AML-193 (cell line): ENCODE measurements at places on chromosomes 11 and 22.

- no peak for DNase-seq
Observed at GRCh38 chr22:27810609-27811151, 9.1 kb upstream of the MN1 start.

DNA sequence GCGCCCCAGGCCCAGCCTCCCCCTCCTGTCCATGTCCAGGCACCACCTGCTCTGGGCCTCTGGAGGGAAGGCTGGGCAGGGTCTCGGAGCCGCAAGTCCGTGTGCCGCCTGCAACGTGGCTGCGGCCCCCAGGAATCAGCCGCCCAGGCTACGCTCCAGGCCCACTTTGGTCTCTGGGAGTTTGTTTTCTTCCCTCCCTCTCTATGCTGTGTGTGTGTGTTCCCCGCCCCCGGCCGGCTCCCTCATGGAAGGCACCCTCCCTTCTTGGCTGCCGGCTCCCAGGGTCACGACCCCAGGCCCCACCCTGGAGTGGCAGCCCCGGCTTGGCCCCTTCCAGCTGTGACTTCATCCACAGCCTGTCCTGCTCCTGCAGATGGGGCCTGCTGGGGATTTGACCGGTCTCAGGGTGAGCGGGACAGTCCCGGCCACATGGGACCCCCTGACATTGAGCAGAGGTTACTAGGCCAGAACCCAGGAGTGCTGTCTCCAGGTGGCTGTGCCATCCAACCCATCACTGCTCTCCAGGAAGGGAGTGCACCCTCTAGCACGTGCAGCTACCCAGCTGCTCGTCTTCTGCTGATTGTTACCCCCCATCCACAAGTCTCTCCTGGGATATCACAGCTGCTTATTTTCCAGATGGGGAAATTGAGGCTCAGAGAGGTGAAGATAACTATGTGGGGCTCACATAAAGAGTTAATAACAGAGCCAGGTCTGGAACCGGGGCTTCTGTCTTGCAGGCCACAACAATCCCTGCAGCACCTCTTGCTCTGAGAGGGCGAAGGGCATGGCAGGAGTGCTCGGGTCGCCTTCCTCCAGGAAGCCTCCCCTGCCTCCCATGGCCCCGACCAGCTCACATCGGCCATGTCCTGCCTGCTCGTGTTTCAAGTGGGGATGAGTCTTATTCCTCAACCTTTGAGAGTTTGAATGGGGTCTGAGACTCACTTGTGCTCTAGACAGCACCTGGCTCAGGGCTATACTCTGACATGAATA lies 2.8 kb upstream of the LIF start:
- DNase-seq = no peak

DNA sequence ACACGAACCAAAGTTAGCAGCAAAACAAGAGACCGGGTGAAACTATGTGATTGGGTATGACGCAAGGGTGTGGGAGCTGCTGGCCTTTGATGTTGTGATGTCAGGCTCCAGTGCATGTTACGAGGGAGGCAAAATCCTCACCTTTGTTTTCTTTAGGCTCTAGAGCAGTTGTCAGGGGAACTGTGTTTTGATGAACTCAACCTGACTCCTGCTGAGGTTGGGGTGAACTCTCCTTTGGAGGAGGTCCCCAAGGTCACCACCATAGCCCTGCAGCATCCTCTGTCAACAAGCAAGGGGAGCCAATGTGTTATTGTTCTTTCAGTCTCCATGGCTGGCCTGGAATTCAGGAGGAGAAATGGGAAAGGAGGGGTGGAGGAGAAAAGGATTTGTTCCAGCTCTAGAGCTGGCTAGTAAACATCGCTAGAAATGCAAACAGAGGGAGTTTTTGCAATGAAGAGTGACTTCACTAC lies 33.8 kb downstream of the RASSF10 start:
- DNase-seq = no peak

DNA sequence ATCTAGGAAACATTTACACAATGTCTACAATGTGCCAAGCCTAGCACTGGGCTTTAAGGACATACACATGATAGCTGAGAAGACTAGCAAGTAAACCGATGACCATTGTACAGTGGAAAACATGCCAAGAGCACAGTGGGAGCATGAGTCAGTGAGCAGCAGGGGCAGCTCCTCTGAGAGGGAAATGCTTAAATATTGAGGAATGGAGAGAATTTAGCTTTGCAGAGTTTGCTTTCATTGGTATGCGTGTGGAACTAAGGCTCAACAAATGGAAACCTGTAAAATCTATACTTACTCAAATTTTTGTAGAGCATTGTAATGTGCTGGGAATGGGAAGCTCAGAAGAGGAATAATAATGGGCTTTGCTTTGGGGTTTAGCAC lies 282.3 kb downstream of the ST3GAL4 start:
- DNase-seq = no peak

GRCh38 chr22:42586381-42586780 lies 28.3 kb downstream of the POLDIP3 start:
- DNase-seq = no peak

- DNase-seq = no peak
Observed at GRCh38 chr11:61531044-61531443, 22.5 kb downstream of the LRRC10B start.

DNA sequence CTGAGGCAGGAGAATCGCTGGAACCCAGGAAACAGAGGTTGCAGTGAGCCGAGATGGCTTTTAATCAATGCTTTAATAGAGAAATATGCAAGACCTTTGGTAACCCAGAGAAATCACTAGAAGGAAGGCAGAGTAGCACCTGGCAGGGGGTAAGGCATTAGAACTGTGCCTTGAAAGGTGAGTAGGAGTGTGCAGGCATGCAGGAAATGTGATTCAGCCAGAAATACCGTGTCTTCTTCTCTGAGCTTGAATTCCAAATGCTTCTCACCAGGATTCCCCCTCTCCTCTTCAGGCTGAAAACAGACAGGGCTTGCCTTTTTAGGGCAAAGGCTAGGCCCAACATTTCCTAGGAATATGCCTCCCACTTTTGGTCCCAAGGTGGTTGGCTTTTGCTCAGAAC lies 51.0 kb downstream of the OR4D9 start:
- no peak for DNase-seq

DNA sequence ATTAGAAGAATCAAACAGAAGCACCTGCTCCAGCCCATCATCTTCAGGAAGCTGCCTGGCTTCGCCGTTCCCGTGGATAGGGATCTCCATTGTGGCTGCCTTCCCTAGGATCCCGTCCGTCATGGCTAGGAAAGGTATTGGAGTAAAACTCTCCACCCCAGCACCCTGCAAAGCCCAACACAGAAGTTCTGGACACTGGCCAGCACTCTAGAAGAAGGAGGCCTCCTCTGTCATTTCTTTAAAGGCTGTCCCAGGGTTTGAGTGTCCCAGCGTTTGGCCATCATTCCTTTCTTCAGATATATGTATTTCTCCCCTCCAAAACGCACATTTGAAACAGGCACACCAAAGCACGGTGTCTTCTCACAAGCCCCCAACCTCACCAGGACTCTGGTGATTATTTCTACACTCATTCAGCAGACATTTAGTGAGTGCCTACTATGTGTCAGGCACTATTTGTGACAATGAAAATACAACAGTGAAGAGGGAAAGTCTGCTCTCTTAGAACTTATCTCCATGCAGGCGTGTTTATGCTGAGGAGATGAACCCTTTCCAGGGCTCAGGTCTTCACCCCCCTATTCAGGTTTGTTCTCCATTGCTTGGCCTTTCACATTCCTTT lies 724 bp downstream of the ARFIP2 start:
- DNase-seq = no peak

GRCh38 chr11:63687845-63688244 lies 6.5 kb downstream of the RTN3 start:
- no peak for DNase-seq

DNA sequence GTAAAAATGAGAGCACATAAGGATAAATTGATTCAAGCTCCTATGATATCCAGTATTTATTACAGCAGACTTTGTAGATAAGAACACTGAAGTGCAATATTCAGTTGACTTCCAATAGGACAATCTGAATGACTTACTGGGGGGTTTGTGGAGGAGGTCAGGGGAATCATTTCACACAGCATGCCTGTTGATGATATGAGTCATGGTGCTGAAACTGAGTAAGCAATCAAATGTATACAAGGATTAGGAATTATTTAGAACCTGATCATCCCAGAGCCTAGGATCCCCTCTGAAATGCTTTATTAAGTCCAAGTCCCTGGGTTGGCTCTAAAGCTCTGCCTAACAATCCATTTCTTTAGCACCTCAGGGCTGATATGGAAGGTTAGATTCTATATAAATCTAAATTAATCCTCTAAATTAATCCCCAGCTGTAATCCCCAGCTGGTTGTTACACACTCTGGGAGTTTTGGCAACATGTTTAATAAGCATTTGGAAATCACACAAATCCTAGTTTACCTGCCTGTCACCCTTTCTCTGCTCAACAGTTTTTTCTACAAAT lies 326.4 kb downstream of the GUCY1A2 start:
- no peak for DNase-seq

- no peak for DNase-seq
Observed at GRCh38 chr11:73453562-73453961, 77.4 kb downstream of the RELT start.

DNA sequence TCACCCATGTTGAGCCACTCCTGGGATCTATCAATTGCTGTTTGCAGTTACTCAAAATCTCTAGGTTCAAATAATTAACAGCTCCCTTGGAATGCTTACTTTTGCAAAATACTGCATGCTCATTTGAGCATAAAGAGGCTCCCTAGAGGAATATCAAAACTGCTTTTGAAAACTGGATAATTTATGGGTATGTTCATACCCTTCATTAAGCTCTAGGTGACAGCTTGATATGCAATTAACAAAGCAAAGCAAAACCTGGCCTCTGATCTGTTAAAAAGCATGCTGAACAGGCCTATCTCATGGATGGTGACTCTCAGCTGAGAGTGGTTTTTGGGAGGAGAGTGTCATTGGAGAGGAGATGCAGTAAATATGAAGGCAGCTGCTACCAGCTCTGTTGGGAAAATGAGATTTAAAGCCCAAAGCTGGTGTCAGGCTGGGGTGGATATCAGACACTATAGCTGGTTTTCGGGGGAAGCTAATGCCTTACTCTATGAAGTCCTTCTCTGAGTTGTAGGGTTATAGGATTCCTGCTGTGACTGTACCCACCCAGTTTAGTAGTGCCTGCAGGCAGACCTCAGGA lies 110.9 kb downstream of the RASSF10 start:
- DNase-seq = no peak

DNA sequence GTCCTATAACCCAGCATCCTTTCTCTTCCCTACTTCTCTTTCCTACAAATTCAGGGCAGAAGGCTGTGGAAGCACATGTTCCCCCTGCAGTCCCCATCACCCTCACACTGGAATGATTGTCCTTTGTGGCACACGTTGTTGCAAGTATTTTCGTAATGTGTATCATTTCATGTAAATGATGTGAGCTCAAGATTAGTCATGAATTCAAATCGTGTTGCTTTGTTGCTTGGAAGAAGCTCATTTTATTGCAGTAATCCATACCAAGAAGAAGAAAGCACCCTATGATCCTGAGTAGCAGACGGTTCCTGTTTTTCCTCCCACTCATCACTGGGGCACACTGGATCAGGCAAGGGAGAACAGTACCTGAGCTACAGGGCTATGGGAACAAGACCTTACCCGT lies 173.4 kb downstream of the NCAM1 start:
- DNase-seq = no peak

- DNase-seq = no peak
Observed at GRCh38 chr11:34653031-34653430, 32.1 kb downstream of the EHF start.

- DNase-seq = no peak
Observed at GRCh38 chr11:115993590-115993989, 489.4 kb upstream of the CADM1 start.

GRCh38 chr22:38258895-38259294 lies 13.9 kb downstream of the TMEM184B start:
- no peak for DNase-seq

GRCh38 chr11:92735039-92735438 lies 234.4 kb upstream of the MTNR1B start:
- peak; percentile 13 for DNase-seq

DNA sequence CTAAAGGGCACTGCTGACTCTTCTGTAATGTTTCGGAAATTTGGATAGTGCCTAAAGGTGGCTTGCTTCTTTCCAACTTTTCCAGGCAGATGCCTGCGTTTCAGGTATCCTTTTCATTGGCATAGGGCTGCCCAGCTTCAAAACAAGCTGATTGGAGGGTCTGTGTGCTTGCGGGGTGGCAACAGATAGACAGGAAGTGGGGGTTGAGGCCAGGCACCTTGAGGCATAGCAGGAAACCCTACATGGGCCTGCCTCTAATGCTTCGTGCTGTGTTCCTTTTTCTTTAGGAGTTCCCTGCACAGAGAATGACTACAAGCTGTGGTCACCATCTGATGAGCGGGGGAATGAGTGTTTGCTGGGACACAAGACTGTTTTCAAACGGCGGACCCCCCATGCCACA lies 92.2 kb upstream of the SORL1-AS1 start:
- no peak for DNase-seq

- no peak for DNase-seq
Observed at GRCh38 chr11:119726585-119727522, 2.1 kb downstream of the NECTIN1 start.

DNA sequence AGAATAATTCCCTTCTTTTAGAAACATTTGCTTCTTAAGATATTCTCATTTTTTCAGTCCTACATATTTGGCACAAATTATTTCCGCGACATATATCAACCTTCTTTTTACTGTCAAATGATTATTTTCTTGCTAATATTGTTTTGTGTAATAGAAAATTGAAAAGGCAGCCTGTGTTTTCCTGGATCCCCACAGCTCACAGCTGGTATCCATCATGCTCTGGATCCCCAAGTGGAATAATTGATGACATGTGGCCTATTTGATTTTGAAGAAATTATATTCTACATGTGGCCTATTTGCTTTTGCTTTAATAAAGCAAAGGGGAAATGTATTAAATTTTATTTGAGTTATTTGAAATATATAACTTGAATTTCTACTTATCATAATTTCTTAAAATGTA lies 199.4 kb upstream of the LUZP2 start:
- DNase-seq = no peak

DNA sequence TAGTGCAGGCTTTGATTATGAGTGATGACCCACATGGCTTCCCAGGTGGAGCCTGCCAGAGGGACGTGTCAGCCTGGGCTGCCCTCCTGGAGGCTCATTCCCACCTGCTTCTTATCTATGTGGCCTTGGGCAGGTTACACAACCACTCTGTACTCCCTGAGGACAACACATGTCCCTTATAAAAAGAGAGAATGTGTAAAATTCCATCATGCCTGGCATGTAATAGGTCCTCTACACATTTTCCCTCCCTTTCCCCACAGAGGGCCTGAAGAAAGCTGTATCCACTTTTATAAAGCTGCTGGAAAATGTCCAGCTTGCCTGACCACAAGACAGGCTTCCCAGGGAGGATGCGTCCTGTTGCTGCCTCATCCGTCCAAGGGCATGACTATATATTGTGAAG lies 55.0 kb upstream of the VSTM5 start:
- DNase-seq = no peak

GRCh38 chr11:73520353-73521061 lies 77.4 kb downstream of the FAM168A start:
- no peak for DNase-seq

DNA sequence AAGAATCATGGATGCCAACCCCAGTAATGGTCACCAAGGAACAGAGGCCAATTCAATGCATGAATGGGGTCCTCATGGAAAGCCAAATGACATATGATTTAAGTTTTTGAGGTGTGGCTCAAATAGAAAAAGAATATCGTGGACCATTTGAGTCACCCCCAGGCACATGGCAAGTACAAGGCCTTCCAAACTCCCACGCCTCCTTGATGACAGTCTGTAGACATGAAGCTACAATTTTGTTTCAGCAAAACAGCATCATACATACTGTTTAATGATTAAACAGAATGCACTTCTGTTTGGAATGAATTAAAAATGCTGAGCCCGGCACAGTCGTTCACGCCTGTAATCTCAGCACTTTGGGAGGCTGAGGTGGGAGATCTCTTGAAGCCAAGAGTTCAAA lies 7.4 kb downstream of the FADD start:
- DNase-seq = no peak
